Activated CD8-positive, alpha-beta memory T cell treated with anti-CD3 and anti-CD28 coated beads for 4 hours (primary cell): ENCODE measurements at places on chromosomes 11 and 22.

DNA sequence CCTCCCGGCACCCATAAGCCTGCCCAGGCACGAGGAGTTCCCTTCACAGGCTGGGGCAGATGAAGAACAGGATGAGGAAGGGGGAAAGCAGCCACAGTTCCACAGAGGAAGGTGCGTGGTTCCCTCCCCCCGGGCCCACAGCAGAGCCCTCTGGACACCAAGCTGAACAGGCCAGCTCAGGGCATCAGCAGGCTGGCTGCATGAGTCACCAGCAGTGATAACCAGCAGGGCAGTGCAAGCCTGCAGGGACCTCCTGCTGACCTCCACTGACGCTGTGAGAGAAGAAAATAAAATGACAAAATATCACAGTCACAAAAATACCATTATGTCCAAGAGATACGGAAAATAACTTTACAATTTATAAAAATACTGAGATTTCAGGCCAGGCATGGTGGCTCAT lies 11.5 kb downstream of the RTL6 start:
- no peak for DNase-seq

- DNase-seq = no peak
Observed at GRCh38 chr11:18692941-18693760, 5.4 kb upstream of the TMEM86A start.

DNA sequence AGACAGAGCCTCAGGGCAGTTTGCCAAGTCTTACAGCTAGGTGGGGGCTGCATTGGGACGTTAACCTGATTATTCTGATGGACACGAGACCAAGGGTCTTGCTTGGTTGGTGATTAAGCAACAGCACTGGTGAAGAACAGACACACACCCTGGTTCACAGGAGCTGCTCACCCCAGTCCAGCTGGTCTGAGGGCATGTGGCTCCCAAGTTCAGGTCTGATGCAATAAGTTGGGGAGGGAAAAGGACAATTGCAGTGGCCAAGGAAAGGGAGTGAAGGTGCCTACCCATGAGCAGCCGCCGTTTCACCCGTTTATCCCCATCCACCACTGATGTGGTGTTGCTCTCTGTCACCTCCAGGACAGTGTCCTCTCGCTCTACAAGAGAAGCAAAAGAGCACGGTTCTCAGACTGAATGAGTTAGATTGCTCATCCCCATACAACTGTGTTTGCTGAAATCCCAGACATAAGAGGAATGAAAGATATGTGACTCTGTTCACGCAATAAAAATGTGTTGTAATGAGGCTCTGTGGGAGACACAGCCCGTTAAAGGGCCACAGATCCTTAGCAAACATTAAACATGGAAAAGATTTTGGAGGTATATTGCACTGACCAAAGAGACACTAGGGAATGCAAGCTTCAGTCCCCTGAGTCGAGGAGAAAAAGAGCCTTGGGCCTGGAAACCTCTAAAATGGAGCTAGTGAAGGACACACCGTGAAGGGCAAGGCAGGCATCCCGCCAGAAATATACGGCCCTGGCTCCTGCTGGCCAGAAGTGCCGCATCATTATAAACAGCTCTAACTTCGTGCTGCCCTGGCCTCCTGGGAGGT lies 25.6 kb downstream of the SCUBE2 start:
- DNase-seq = no peak

GRCh38 chr11:85965202-85965601 lies 103.7 kb downstream of the PICALM start:
- no peak for DNase-seq

DNA sequence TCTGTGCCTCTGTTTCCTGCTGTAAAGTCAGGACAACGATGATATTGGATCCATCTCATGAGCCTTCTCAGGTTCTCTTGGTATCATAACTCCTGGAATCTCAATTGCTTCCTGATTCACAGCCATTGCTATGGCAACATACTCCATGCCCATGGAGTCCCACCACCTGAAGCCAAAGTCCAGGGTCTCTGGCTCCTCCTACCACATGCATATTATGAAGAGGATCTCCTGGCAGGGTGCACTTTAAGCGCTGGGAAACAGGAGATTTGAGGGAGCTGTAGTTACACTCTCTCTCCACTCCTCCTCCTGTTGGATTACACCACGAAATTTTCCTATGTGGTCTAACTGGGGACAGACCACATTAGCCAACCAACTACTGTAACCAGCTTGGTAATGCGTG lies 130.9 kb upstream of the SEZ6L start:
- no peak for DNase-seq

DNA sequence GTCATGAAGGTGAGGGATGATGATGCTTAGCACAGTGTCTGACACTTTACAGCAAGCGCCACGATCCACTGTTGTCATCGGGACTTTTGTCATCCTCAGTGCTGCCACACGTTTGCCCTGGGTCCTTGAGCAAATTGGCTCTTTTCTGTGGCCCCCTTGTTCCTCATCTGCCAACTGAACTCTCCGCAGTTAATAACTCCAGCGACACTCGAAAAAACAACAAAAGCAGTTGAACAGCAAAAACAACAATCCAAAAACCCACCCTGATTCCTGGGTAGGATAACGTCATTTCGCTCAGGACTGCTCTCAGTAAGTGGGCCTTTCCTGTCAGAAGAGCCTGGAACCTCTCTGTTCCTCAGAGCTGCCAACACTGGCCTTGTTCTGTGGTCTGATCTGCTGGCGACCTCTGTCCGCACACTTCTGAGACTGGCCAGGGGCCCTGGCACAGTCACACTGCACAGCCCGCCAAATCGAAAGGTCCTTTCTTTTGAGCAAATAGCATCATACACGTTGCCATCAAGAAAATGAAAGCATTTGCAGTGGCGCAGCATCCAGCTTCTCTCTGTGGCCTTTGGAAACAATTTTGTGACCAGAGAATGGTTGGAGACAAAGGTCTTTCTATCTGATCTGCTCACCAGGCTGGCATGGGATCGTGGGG lies 79.9 kb upstream of the SYT13 start:
- DNase-seq = no peak

DNA sequence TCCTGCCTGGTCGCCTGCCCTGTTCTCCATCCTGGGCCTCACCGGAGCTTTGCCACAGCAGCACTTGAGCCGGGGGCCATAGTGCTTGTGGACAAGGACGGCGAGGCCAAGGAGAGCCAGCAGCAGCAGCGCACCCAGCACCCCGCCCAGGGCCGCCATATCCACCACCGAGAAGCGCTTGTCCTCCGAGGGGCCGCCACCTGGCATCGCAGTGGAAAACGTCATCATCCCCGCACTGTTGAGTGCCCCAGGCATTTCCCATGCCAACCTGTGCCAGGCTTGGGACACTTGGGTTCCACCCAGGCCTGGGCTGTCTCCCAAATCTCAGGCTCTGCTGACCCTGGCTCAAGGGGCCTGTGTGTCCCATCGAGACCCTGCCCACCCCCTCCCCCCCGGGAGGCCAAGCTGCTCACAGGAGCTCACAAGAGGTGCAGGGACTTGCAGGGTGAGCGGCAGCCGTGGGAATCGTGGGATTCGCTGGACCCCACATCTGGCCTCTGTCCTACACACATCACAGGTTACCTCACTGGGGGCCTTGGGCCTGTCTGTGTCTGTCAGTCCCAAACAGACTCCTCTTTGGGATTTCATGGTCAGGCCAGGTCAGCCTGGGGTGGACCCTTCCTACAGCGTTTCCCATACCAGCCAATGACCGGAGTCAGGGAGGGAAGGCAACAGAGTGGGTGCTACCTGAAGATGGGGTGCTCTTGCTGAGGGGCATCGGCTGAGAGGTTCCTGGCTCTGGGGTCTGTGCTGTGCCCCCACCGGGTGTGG lies 2.3 kb upstream of the IRF7 start:
- no peak for DNase-seq

DNA sequence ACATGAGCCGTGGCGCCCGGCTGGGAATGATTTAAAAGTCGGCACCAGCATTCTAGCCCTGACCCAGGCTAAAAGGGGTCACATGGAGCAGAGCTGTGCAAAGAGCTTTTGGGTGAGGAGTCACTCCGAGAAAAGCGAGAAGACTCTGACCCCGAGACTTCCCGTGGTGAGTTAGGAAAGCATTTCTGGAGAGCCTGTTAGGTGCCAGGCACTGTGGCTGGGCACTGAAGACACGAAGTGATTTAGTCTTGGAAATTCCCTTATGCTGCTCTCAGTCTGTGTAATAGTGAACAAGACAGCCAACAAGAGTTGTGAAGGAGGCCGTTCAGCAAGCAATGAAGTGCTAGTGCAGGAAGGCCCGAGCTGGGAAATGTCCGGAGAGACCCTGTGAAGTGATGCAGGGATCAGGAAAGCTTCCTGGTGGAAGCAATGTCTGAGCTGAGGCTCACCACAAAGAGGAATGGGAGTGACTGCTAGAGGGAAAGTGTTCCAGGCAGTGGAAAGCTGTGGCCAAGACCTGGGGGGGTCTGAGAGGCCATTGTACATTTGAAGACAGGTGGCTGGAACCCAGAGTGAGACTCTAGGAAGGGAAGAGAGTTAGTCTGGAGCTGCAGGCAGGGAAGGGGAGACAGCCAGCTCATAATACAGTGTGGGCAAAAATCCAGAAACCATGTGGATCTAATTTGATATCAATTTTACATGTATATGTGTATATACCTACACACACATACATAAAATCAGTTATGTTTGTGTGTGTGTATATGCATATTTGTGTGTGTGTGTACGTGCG lies 31.6 kb downstream of the MARK2 start:
- no peak for DNase-seq

DNA sequence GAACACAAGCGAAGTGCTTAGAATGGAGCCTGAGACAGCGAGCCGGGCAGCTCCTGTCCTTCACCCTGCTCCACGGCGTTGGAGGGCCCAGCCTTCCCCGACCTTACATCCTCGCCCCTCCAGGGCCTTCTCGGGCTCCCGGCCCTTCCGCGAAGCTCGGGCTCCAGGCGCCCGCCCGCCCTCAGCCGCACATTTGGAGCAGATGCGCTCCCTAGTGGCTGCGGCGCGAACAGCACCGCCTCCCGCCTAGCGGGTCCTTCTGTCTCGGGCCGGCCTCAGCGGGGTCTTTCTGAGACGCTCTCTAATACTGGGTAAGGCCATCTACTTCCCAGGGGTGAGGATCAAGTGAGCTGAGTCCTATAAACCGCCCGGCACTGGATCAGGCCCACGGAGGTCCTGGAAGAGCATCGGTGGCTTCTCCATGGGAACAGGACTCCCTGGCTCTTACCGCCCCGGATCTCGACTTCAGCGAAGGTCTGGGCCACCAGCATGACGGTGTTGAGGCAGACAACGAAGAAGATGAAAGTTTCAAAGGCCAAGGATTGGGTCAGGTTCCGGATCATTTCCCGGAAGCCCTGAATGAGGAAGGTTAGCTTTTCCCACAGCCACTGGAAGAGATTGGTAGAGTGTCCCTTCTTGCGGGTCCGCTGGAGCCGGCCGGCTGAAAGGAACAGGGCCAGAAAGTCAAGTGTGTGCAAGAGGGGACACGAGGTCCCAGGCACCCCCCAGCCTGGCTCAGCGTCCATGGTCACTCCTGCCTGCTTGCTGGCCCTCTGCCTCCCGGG lies 3.7 kb downstream of the CATSPER1 start:
- peak; percentile 28 for DNase-seq

DNA sequence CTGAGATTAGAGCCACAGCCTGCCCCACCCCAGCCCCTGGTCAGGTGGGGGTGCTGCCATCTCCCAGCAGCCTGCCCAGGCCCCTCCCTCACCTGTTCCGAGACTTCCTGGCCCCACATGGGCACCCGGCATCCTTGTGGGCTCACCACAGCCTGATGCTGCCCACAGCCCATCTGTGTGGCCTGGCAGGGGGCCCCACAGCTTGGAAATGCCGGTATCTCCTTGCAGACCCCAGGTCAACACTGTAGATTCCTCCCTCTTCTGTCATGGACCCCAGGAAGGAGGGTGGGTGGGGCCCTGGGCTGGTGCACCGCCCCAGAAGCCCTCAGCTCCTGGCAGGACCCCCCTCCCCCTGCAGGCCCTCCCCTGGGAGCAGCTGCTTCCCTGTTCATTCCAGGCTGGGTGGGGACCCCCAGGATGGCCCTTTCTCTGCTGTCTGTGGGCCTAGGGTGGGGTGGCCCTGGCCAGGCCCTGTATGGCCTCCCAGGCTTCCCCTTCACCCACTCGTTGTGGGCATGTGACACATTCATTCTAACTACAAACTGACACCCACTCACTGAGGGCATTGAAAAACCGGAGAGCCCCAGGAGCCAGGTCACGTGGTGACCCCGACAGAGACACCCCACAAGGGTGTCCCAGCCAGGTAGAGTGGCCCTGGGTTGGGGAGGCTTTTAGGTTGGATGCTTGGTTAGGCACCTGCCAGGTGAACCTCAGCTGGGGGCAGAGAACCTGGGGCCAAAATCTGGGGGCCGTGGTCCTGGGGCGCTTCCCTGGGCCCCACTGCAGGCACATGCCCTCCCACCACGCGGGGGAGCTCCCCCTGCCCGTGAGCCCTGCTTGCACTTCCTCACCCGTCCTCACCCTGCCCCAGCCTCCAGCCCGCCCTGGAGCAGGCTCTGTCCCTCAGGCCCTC lies 44.1 kb upstream of the CCDC188 start:
- no peak for DNase-seq

GRCh38 chr22:37501610-37502341 lies 15.6 kb upstream of the MFNG start:
- DNase-seq = no peak

- no peak for DNase-seq
Observed at GRCh38 chr11:60447070-60447469, 8.6 kb upstream of the MS4A1 start.

DNA sequence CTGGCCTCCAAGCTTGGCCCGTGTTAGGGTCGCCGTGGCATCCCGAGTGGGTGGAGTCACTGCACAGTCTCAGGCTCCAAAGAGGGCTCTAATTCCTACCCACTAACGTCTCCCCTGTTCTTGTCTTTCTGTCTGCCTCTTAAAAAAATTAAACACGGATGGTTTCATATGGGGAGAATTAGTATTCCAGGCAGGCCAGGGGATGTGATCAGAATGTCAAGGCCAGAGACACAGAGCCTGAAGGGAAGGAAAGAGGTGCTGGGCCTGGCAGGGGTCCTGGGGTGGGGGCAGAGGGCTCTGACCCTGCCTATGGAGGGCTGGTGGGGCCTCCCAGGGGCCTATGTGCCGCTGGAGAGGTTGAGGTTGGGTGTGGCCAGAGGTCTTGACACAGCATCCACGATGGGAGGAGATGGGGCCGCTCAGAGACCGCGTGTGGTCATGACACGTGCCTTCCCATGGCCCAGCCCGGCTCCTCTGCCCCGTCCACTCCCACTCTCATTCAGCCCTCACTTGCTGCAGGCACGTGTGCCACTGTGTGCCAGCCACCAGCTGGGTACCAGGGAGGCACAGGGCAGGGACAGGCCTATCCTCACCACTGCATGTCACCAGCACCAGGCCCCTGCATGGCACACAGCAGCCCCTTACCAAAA lies 56.5 kb downstream of the FLRT1 start:
- DNase-seq = no peak

DNA sequence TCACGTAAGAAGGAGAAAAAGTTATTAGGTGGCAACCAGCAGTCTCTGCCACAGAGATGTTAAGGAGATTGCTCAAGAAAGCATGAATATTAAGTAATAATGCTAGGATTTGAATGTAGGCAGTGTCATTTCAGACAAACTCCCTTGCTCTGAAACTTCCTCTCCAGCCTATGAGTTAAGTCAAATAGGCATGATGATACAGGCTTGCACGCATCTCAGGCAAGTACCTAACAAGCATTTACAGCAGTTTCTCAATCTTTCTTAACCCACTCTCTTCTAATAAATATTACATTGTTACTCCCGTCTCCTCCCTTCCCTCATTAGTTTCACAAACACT lies 72.7 kb downstream of the RAB38 start:
- DNase-seq = no peak
